ENCODE measurements at places on chromosomes 6 and 20.

DNA sequence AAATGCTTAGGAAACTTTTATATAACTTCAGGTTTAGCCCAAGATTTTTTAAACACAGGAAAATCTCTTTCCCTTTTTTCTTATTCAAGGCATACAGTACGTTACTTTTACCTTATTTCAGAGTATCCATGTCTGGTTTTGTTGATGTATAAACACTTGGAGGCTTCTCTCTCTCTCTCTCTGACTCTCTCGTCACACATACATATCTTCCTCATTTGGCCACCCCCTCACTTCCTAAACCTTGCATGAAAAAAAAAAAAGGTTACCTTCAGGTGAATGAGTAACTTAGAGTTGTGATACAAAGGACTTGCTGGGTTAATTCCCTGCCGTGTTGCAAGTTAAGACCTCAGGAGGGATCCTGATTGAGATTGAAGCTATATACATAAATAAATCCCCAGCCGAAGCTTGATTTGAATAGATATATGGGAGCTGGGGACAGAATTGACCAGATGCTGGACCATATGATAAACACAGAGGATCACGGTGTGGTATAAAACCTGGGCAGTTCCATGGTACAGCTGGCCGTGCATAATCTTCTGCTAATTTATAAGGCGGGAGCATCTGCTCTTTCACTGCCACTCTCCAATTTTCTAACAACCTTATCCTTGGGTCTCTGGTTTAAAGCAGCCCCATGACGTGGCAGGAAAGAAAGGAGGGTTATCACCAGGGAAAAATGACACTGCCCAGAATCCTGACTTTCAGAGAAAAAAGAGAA is 55.1 kb upstream of the IL20RA start:
- no peak for DNase-seq

DNA sequence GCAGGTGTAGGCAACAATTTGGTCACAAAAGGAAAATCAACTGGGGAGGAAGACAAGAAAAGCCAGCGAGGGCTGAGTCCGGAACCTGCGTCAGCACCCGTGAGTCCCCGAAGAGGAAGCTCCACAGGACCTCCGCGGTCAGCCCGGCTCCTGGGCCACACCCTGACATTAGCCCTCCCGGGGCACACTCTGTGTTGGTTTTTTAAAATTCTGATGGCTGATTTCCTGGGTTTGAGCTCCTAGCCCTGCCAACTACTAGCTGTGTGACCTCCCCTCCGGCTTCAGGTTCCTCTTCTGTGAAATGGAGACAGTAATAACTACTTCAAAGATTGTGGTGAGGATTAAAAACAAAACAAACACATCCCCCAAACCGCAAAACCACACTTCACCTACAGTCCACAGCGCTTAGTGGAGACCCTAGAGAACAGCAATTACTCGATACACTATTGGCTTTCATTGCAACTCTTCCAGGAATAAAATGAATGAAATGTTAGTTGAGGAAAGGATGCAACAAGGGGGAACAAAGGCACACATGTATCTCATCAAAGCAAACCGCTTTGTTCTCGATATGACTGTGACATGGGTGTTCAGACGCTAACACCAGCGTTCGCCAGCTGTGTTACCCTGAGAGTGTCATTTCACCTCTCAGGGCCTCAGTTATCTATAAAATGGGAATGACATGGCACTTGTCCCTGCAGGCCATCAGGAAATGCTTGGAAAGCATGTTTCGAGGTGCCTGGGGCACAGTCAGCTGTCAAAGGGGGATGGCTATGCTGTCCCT is 985 bp downstream of the ZBP1 start:
- no peak for DNase-seq

- no peak for DNase-seq
Observed at GRCh38 chr20:62587757-62588402, 54.4 kb upstream of the SLCO4A1 start.

- DNase-seq = no peak
Observed at GRCh38 chr20:43682446-43682845, 15.5 kb downstream of the MYBL2 start.

DNA sequence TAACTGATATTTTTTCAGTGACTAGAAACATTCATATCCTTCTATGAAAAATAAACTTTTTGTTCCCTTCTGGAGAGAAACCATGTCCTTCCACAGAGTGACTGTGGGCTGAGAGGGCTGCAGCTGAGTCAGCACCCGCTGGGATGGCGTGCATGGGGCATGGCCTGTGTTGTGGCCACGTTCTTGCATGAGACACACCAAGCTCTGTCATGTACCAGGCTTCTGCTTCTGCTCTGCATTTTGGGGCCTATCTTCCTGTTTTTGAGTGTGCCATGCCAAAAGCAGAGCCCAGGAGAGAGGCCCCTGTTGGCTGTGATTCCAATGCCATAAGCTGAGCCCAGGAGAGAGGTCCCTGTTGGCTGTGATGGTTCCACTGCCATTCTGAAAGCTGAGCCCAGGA is 10.8 kb downstream of the APMAP start:
- no peak for DNase-seq

DNA sequence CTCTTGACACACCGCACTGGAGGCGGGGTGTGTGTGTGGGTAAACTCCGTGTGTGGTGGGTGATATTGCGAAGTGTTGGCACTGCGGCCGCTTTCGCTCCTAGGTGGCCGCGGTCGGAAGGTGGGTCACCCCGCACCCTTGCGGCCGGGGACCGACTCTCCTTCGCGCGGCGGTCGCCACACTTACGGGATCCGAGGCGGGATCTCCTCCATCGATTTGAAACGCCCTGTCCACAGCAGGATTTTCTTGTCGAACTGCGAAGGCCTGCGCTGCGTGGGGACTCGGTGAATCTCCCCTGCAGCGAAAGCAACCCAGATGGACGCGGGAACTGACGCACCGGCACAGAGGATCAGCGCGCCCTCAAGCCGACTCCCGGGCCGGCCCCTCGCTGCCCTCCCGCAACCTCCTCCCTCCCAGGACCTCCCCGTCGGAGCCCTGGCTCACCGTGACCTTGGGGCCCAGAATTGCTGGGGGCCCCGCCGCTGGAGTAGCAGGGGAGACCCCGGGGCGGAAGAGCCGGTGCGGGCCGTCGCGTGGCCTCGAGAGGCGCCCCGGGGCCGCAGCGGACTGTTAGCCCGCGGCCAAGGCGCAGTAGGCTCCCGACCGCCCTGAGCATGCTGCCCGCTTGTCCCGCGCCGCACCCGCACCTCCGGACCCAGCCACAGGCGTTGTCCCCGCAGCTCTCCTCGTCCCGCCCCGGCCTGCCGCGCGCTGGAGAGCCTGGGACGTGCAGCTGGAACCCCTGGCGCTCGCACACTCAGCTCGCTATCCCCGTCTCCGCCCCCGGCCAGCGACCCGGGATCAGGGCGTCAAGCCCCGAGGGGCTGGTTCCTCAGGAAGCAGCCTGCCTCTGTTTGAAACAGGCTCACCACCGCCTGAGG is at the start of gene FAM162B:
TSS of gene FAM162B (minus strand) at position 759 of the 881 bp plus-strand sequence. CDS start at position 616, 143 bp downstream.
- DNase-seq = no peak

DNA sequence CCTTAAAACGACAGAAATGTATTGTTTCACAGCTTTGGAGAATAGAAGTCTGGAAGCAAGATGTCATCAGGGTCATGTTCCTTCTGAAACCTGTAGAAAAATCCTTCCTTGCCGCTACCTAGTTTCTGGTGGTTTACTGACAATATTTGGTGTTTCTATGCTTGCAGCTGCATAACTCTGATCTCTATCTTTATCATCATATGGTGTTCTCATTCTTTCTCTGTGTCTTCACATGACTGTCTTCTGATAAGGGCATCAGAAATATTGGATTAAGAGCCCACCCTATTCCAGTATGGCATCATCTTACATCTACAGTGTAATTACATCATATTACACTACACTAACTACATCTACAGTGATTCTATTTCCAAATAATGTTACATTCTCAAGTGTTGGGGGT is 148.0 kb downstream of the MANEA start:
- no peak for DNase-seq

DNA sequence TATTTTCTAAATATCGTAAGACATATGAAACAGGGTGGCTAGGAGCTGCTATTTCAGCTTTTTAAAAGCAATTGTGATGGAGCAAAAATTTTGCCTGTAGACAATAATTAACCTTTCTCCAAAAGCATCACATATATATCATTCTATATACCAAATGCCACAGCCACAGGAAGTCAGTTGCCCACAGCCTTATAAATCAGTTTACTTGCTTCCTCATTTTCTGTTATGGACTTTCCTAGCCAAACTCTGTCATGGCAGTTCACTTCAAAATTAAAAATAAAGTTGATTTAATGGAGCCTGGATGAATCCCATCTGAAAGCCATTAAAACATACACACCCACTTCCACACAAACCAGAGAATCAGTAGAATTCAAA is 93.4 kb upstream of the NHSL1 start:
- DNase-seq = no peak

DNA sequence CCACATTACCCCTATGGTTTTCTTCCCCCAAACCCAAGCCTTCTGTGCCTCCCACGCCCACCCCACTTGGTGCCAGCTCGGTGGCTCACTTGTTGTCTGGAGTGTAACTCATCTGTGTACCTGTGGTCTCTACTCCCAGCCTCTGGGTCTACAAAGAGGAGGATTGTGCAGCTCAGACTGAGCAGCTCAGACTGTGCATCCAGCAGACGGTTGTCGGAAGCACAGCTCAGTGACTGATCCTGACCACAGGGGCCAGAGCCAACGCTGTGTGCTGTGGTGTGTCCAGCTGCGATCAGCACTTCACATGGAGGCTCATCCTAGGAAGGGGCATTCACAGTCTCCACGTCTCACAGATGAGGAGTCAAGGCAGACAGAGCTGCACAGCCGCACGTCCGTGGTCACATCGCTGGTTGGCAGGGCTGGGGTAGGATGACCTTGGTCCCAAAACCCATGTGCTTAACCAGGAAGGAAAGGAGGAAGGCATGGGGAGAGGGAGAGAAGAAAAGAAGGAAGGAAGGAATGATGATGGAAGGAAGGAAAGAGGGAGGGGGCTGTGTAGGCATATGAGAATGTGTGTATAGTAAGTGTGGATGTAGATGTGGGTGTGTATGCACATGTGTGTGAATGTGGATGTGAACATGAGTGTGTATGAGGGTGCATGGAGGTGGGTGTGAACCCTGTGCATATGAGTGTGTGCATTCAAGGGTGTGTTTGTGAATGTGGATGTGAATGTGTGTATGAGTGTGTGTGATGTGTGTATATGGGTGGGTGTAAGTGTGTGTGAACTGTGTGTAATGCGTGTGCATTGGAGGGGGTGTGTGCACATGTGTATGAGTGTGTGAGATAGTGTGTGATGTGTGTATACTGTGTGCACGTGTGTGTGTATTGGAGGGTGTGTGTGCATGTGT is 28.2 kb upstream of the STX16 start:
- DNase-seq = no peak

DNA sequence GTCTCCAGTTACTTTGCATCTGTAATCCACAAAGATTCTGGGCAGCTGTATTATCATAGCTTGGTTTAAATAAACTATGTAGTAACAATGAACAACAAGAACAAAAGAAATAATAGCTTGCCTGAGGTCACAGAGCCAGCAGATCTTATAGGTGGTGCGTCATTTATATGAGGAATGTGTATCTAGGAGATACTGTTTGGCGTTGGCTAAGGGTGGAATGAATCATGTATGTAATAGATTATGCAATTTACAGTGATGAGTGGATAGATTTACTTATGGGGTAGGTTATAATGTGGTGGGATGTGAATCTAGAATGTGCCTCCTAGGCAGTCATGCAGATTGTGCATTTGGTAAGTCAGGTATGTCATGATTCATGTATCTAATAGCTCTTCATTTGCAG is 42.8 kb downstream of the HNF4A start:
- DNase-seq = no peak

All from nucleus accumbens (tissue), 56 donors.